ENCODE measurements at places on chromosomes 5 and 9.

DNA sequence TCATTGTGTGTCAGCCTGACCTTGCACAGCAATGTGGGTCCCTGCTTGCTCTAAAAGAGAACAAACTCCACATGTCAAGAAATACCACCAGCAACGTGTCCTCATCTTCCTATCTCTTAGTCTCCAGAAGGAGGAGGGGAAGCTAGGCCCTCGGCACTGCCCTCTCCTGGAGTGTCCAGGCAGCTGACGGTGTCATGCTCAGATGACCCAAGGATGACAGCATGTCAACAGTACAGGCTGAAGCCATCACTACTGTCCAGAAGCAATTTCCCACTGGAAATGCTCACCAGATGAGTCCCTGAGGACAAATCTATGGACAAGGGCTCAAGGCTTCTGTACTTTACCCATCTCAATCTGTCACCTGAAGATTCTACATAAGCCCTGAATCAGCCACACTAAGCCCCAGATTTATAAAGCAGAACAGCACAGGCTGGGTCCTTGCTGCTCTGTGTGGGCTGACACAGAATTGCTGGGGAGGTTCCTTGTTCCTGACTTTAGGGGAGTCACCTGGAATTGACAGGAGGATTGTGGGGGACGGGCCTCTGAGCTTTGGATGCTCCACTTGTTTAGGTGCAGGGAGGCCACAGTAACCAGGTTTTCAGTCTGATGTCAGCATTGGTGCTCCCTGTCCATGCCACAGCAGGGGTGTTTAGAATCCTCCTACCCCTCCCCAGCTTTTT lies 210.2 kb downstream of the DAB2IP start:
- peak; percentile 47 for DNase-seq

- no peak for DNase-seq
Observed at GRCh38 chr9:105459336-105459735, 11.5 kb downstream of the FSD1L start.

- peak; percentile 49 for DNase-seq
Observed at GRCh38 chr9:123401879-123402513, 46.0 kb downstream of the CRB2 start.

- no peak for DNase-seq
Observed at GRCh38 chr9:133048595-133048994, 13.2 kb upstream of the CEL start.

Data from A172 (cell line).